Activated T-cell treated with anti-CD3 and anti-CD28 coated beads for 4 hours (primary cell): ENCODE measurements at places on chromosomes 7 and 10.

GRCh38 chr10:70838270-70838805, 22.6 kb downstream of the SGPL1 start:
- DNase-seq, result no peak

DNA sequence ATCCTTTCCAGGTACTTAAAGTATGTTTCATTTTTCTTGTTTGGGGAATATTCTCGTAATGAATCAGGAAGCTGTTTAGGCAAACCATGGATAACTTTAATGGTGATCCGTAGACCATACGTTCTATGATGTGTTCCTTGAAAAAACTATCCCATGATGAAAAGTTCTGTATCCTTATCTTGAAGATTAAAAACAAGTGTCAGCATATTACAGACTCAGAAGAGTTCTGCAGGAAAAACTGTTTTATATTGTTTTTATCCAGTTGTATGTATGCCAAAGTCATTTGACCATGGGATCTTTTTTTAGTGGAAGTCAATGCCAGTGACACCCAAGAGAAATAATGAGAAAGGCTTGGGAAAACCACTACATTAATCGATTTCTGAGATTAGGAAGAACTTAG, 52.0 kb downstream of the DLD start:
- DNase-seq, result no peak

- DNase-seq, result no peak
These were observed 31.8 kb downstream of the CALML3 start for GRCh38 chr10:5556576-5556975.

GRCh38 chr10:12501841-12502525, 152.6 kb downstream of the CAMK1D start:
- no peak for DNase-seq

DNA sequence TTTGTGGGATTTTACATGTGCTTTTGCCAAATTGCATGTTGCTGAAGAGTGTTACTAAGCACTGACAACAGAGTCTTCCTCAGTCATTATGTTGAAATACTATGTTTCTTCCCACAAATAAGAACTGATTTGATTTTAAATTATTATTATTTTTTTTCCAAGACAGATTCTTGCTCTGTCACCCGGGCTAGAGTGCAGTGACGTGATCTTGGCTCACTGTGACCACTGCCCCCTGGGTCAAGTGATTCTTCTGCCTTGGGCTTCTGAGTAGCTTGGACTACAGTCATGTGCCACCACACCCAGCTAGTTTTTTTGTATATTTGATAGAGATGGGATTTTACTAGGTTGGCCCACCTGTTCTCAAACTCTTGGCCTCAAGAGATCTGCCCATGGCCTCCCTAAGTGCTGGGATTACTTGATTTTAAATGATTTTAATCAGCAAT, 42.3 kb downstream of the MINPP1 start:
- DNase-seq, result no peak

GRCh38 chr7:117043108-117043825, 90.0 kb downstream of the ST7 start:
- no peak for DNase-seq

DNA sequence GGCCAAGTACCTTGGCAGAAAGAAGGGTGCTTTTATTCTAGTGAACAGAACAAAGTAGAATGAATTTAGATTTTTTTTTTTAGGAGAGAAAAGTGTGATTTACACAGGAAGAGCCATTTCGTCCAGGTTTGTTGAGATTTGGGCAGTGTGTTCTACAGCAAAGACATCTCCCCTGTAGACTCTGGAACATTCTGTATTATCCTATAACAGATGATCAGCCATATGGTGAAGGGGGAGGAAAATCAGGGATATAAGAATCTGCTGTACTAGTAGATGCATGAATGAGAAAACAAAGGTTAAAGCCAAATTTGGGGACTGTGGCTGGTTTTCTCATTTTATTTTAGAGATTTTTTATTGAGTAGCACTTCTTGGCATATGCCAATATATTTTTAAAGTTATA, 453.7 kb upstream of the LRRTM3 start:
- no peak for DNase-seq

DNA sequence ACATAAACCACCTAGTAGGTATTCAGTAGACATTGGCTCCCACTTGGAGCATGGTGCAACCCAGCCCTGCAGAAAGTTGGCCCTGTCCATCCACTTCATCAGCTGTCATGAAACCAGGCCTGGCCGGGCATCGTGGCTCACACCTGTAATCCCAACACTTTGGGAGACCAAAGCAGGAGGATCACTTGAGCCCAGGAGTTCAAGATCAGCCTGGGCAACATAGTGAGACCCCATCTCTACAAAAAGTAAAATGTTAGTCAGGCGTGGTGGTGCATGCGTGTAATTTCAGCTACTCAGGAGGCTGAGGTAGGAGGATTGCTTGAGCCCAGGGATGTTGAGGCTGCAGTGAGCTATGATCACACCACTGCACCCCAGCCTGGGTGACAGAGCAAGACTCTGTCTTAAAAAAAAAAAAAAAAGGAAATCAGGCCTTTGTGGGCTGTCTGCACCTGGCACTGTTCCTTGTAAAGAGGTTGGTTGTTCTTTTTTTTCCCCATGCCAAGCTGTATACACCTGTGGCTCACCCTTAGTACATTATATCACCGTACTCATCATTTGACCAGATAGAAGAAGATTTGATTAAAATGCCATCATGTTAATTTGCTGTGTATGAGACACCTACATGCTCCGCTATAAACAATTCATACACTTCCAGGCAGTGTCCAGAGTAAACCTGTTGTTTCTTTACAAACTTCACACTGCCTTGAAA, 45.4 kb upstream of the GRID1 start:
- no peak for DNase-seq

GRCh38 chr7:111561654-111561903, 713 bp downstream of the IMMP2L start:
- no peak for DNase-seq

DNA sequence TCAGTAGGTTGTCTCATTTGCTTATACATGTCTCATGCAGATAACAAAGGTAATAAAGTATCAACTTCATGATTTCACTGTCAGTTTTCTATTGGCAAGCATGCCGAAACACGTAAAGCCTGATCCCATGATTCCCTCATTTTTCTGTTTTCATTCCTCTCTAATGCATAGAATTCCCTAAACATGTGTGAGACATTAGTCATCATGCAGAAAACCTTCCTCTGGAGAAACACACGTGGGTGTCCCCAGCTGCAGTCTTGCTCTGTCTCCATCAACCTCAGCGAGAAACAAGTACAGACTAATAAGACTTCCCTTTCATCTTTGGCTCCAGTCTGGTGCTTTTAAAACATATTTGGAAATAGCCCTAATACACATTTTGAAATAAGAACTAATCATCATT, 432.7 kb upstream of the VSTM2A start:
- no peak for DNase-seq

- DNase-seq, result no peak
These were observed 15.0 kb downstream of the PTN start for GRCh38 chr7:137328373-137329120.

- no peak for DNase-seq
These were observed 5.8 kb upstream of the AEBP1 start for GRCh38 chr7:44098092-44099068.
